ENCODE measurements at places on chromosomes 3 and 15.

DNA sequence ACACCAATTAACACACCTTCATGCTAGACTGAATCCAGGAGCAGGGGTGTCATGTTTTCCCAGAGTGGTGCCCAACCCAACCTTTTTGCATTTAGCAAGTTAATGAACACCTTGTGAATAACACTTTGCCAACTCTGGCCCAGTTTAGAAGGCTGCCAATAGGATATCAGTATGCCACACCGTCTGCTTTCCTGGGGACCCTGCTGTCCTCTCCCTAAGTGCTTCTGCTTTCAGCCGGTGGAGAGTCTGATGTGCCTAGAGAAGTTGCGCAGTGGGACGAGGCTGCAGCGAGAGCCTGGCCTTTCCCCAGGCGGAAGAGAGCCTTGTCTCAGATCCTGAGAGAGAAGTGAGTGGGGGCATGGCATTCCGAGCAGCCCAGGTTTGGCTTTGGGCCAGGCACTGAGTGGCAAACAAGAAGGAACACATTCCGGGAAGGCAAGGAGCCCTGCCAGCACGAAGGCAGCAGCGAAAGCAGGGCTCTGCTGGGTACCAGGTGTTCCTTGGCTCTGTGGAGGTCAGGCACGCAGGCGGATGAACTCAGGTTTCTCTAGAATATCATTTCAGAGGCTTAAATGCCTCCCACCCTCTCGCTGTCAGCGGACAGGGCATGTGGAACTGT lies 36.9 kb downstream of the SENP8 start:
- no peak for DNase-seq

- no peak for DNase-seq
Observed at GRCh38 chr3:69855436-69856162, 116.3 kb downstream of the MITF start.

GRCh38 chr15:101476756-101477155 lies 12.8 kb downstream of the PCSK6 start:
- DNase-seq, result peak; percentile 35

DNA sequence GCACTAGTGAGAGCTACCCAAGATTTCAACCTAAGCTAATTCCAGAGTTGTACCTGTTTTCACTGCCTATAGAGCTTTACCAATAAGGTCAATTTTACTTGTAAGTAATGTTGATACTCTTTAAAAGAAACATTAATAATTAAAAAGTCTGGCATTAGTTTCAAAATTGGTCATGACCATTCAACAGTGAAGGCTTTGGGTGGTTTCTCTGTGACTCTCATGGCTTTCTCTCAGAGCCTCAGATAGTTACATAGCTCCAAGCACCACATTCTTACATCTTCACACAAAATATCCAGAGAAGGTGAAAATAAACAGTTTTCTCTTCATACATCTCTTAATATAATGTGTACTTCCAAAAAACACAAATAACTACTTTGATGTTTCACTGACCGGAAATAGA lies 61.5 kb upstream of the TCF12 start:
- DNase-seq, result no peak

- no peak for DNase-seq
Observed at GRCh38 chr3:177237206-177237605, 39.9 kb upstream of the TBL1XR1 start.

GRCh38 chr15:43988900-43989299 lies 162.1 kb downstream of the WDR76 start:
- DNase-seq, result no peak

DNA sequence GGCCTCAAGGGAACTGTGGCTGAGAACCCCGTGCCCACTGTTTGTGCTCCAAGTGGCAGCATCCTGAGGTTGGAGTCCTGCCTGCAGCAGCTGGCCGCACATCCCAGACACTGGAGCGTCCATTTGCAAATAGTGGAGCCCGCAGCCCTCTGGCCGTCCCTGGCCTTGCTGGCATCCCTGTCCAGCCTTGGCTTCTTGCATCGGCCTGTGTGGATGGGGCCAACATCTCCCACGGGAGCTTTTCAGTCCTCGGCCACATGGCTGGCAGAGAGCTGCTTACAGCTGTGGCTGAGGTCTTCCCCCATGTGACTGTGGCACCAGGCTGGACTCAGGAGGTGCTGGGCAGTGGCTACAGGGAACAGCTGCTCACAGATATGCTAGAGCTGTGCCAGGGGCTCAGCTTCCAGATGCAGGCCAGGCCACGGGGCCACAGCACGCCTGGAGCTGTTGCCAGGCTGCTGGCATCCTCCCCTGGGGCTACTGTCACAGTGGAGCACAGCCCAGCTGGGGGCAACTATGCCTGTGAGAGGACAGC lies 71.2 kb downstream of the FAM43A start:
- peak; percentile 80 for DNase-seq

DNA sequence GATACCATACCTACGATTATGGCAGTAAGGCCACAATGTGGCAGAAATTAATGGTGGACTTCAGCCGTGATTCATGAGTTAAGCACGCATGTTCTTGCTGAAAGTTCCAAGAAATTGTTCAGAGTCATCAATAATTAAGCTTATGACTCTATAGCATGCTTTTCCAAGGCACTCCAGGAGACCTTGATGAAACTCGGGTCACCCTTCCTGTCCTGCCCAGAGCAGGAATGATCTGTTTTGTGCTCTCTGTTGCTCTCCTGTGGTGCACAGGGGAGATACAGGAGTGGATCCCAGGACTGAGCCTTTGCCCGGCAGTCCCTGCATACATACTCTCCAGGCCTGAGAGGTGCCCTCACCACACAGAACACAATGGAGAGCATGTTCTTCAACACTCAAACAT lies 141.6 kb upstream of the SLC2A2 start:
- no peak for DNase-seq

- DNase-seq, result no peak
Observed at GRCh38 chr15:64455961-64456371, 4.4 kb upstream of the ZNF609 start.

- DNase-seq, result no peak
Observed at GRCh38 chr3:45546716-45547701, 47.5 kb upstream of the LIMD1 start.

DNA sequence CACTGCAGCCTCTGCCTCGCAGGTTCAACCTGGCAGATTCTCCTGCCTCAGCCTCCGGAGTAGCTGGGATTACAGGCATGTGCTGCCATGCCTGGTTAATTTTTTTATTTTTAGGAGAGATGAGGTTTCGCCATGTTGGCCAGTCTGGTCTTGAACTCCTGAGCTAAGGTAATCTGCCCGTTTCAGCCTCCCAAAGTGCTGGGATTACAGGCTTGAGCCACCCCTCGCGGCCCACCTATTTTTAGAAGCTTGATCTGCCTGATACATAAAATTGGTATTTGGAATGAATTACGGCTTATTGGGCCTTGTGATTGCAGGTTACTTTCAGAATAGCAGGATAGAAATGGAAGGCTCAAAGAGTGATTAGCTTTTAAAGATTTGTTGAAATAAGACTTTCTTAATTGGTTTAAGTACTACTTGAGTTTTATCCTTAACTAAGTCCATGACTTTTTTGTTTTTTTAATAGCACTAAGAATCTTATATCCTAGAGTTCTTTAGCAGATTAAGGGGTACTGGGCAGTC lies 25.0 kb downstream of the GMPS start:
- peak; percentile 73 for DNase-seq

DNA sequence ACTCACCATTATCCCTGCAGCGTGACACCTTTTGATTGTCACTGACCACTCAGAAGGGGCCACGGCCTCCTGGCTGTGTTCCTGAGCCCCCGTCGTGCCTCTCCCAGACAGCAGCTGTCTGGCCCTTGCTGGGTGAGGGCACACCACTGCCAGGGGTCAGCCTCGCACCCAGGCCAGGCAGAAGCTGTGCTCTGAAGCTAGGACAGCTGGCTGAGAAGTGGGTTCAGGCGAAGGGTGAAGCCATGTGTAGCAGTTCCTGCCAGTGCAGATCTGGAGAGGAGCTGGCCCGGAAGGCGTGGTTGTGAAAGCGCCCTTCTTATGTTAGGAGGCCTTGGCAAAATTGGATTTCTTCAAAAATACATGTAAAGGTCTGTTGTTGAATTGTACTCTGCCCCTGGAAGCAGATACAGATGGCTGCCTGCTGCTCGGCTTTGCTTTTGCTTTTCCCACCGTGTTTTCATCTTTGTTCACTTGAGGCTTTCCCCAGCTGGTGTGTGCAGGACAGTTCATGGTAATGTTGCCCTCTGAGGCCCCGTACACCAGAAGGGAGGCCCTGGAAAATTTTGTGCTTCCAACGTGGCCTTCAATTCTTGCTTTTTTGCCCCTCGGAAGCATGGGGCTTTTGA lies 49.1 kb downstream of the KLHL25 start:
- DNase-seq, result no peak

DNA sequence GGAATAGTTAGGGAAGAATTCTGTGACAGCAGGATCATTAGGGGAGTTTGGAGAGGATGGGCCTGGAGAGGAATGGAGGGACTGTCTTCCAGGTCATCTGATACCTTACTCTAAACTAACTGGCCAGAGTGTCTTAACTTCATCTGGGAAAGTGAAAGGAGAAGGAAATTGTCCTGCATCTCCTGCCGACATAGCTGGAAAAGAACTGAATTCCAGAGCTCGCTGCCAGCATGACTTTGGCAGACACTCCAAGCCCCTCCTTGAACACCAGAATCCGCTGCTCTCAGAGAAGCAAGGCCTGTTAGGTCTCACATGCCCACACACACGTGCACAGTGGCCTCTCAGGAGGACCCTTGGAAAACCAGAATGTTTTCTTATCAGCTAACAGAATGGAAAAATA lies 10.5 kb downstream of the ABI3BP start:
- DNase-seq, result no peak

- DNase-seq, result no peak
Observed at GRCh38 chr3:74027121-74027520, 402.4 kb upstream of the PDZRN3 start.

- no peak for DNase-seq
Observed at GRCh38 chr3:120125992-120126391, 31.7 kb upstream of the GSK3B start.

- DNase-seq, result no peak
Observed at GRCh38 chr3:99313485-99313884, 324.9 kb upstream of the COL8A1 start.

GRCh38 chr15:68630211-68630555 lies 51.4 kb downstream of the CORO2B start:
- DNase-seq, result no peak

GRCh38 chr3:102054543-102055080 lies 205.3 kb downstream of the NFKBIZ start:
- DNase-seq, result no peak

- DNase-seq, result no peak
Observed at GRCh38 chr15:83323296-83323711, 38.8 kb upstream of the BNC1 start.

DNA sequence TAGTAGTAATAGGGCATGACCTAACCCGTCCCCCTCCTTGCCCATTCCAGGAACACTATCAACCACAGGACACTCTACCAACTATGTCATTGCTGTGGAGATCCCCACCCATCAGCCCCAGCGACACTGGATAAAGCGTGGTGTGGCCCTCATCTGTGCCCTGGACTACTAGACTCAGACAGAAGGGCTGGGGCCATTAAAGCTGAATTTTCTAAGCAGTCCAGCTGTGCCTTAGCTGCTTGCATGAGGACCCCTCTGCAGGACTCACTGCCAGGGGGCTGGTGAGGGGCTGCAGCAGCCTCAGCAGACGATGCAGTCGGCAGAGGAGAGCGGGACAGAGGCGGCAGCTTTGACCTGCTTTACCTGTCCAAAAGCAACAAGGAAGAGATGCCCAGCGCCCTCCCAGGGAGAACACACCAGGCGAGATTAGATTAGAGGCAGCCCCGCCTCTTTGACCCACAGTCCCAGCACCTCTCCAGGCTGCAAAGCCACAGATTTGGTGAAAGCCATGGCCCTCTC lies 44.6 kb downstream of the SEMA3G start:
- DNase-seq, result no peak

DNA sequence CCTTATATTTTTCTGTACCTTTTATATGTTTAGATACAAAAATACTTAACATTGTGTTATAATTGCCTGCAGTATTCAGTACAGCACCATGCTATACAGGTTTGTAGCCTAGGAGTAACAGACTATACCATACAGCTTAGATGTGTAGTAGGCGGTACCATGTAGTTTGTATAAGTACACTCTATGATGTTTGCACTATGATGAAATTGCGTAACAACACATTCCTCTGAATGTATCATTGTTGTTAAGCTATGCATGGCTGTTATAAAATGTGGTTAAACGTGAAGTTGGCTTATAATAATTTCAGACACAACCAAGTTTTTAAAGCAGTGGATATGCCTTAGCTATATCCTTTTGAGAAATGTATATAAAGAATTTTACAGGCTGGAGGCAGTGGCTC lies 328.3 kb downstream of the PLCL2 start:
- DNase-seq, result no peak

DNA sequence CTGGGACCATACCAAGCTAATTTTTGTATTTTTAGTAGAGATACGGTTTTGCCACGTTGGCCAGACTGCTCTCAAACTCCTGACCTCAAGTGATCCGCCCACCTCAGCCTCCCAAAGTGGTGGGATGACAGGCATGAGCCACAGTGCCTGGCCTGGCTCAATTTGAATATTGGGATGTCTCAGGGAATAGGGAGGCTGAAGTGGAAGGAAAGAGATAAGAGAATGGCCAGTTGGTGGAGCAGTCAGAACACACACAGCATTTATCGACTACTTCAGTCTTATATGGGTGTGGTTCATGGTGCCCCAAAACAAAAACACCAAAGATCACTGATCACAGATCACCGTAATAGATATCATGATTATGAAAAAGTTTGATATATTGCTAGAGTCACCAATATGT lies 144.4 kb downstream of the GMNC start:
- no peak for DNase-seq

GRCh38 chr15:69579950-69580618 lies 127.5 kb downstream of the RPLP1 start:
- no peak for DNase-seq

DNA sequence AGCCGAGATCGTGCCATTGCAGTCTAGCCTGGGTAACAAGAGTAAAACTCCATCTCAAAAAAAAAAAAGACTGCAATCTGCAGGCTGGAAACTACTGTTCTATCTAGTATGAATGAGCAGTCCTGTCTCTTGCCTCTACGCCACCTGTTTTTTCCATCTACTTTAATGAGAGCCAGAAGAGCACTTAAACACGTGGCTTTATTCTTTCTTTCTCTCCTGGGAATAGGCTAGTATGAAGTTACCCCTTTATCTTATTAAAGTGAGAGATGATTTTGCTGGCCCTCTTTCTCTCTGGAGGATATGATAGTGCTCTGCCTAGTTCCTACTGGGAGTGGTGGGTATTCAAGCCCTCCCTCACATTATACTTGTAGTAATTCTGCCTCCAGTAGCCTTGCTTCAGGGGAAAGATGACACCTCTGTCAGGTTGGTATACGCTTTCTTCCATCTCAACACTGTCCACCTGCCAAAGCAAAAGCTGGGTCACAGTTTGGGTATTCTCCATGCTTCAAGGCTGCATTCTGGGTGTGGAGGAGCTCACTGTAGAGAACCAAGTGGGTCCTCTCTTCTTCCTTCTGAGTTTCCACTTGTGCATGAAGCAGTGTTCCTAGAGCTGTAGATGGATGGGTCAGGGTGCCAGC lies 17.8 kb downstream of the MAPKBP1 start:
- DNase-seq, result no peak

- no peak for DNase-seq
Observed at GRCh38 chr15:66210684-66211083, 42.9 kb downstream of the MEGF11 start.

- no peak for DNase-seq
Observed at GRCh38 chr3:122859021-122859805, 64.3 kb downstream of the SLC49A4 start.

Measured in mesenteric fat pad (tissue), 1 donor.